ENCODE measurements at places on chromosomes 3 and 15.

DNA sequence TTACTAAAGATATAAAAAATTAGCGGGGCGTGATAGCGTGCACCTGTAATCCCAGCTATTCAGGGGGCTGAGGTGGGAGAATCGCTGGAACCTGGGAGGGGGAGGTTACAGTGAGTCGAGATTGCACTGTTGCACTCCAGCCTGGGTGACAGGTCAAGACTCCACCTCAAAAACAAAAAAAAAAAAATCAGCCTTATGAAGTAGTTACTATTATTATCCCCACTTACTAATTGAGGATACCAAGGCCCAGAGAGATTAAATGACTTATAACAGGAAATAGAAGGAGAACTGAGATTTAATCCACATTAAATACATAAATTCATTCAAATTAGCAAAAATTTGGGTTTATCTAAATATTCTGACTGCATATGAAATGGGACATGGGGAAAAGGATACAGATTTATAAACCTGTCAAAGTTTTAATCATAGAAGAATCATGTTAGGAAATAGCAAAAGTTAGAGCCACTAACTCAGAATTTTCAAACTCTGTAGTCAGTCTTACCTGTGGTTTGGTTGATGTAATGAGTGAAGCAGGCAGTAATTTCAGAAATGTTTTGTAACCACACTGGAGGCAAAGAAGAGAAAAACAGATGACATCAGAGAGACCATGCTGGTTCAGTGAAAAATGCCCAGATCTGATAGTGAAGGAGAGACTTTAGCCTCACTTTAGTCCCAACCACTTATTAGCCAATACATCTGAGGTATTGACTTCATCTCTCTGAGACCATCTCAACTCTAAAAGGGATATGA, 25.0 kb upstream of the ACAP2 start:
- DNase-seq: no peak

DNA sequence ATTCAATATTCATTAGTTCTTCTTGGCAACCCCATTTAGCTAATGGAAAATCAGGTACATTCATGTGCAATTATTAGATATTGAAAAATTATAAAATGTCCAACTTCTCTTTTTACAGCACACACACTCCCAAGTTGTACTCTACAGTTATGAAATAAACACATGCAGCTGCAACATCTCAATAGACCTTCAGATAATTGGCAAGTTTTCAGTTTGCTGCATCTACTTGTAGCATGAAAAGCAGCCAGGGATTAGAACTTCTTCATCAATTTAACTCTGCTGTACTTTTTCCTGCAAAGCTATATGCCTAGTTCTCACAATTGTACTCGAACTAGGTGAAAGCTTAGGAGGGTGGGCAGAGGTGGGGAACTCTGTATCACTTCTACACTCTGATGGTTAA, 46.6 kb upstream of the FHIT start:
- DNase-seq: no peak

DNA sequence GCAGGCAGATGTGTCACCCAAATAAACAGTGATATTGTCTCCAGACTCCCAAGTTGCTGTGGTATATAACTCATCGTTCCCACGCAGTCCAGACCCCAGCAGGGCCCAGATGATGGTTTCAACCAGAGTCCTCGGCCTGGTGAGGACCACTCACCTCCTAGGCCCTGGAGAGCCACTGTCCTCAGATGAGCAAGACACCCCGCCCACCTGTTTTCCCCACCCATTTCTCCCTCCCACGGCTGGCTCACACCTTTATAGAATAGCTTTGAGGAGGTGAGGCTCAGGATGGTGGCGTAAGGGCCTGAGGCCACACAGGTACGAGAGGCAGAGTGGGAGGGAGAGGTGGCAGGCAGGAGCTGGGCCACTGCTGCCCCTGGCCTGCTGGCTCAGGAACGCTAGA, 7.5 kb downstream of the MESP1 start:
- no peak for DNase-seq

- no peak for DNase-seq
Measured at GRCh38 chr15:72784456-72784876, 908 bp upstream of the ADPGK start.

DNA sequence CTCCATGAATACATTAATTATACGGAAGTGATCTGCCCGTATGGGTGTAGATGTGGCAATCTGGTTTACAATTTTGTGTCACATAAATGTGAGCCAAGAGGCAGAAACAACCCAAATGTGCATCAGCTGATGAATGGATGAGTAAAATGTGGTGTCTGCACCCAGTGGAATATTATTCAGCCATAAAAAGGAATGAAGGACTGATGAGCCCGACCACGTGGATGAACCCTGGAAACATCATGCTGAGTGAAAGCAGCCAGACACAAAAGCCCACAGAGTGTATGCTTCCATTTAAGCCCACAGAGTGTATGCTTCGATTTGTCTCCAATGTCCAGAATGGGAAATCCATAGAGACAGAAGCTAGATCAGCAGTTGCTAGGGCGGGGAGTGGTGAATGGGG, 27.6 kb upstream of the FBLN2 start:
- no peak for DNase-seq

- DNase-seq: no peak
Measured at GRCh38 chr15:55183679-55184078, 13.1 kb downstream of the RSL24D1 start.

DNA sequence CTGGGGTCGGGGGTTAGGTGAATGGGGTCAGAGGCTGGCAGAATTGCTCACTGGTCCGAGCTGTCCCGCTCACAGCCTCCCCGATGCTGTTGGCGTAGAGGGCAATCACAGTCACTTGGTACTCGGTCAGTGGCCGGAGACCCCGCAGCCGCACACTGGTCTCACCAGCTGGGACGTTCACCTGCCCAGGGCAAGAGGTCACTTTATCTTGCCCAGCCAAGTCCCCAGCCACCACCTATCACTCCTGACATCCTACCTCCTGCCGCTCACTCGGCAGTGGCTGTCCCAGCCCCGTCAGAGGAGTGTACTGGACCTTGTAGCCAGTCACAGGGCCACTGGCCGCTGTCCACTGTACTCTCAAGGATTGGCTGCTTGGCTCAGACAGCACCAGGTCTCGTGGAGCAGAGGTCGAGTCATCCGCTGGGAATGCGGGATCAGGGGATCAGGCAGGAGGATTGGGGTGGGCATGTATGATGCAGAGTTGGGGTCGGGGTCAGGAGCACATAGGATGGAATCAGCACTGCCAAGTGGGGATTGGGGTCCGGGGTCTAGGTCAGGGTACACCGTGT, 2.5 kb downstream of the COL7A1 start:
- DNase-seq: no peak

DNA sequence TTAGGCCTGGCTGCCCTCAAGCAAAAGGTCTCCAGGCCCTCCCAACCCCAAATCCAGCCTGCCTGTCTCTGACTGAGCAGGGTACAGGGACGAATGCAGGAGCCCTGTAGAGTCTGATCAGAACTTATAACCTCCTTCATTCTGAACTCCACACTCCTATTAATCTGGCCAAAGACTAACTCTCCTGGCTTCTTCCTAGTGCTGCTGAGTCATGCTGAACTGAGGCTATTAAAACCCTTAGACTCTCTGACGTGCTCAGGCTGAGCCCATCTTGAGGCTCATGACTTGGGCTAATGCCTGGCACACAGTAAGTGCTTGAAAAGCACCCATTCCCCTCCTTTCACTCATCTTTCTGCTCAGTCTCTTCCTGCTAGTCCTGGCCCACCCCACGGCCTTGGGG, 81.9 kb downstream of the NUP210 start:
- no peak for DNase-seq

- no peak for DNase-seq
Measured at GRCh38 chr3:195544230-195544536, 1.1 kb upstream of the PPP1R2 start.

- DNase-seq: no peak
Measured at GRCh38 chr3:53077476-53078220, 31.8 kb upstream of the SFMBT1 start.

GRCh38 chr3:158847452-158847821, 45.6 kb downstream of the MFSD1 start:
- no peak for DNase-seq

DNA sequence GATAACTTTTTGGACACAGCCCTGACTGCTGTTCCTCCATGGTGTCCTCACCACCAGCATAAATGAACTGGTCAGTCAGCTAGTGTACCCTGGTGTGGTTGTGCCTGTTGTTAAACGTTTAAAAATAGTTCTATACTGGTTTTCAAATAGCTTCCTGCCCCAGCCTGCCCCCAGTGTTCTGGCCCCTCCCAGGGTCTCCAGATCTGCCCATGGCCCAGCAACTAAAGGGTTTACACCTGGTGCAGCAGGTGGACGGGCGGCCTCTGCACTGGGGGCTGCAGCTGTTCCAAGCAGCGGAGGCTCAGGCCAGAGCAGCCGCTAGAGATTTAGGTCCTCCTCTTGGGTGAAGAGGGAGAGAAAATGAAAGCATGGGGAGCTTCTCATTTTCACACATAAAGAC, 6.1 kb upstream of the NR2E3 start:
- DNase-seq: no peak

DNA sequence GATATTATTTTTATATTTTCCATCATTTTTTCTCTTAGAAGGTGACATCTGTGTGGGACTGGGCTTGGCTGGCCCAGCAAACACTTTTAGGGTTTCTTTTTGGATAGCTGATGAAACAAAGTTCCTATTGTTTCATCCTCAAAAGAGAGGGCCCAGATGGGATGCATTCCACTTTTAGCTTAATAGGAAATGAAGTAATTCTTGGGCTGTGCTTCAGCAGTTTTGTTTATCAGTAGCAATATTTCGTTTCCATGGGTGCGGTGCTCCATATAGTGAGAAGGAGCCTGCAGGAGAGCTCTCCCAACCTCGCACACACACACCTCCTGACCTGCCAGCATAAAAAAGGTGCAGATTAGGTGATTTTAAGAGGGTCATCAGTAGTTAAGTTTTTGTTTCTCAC, 147.5 kb downstream of the AKAP13 start:
- no peak for DNase-seq

- DNase-seq: no peak
Measured at GRCh38 chr3:37824954-37825328, 36.7 kb upstream of the CTDSPL start.

DNA sequence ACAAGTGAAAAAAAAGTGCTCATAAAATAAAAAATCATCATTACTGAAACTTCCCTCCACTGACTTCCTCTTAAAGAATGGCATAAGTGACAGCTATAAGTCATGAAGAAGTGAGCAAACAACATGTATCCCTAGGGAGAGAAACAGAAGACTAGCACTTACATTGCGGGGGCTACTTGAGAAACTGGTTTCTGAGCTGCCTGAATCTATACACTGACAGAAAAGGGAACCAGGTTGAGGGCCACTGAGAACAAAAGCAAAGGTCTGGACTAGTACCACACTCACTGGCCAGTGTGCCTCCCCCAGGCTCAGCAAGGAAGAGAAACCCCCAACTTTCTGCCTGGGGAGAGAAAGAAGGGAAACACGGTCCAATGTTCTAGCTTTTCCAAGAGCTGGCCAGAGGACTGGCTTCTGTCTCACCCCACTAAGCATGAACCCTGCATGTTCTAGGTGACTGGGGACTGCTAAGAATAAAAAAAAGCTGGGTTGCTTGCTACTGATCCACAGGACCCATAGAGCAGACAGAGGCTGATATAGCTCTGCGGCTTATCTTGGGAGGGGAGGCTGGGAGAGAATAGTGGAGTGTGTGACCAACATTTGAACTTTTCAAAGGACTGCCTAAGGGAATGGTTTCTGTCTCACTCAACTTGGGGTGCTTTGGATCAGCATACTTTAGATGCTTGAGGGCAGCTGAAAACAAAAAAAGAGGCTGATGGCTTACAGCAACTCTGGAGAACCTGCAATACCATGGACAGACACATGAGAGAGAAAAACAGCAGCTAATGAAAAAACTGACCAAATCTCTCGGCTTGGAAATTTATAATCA, 8.1 kb downstream of the RAD18 start:
- no peak for DNase-seq

DNA sequence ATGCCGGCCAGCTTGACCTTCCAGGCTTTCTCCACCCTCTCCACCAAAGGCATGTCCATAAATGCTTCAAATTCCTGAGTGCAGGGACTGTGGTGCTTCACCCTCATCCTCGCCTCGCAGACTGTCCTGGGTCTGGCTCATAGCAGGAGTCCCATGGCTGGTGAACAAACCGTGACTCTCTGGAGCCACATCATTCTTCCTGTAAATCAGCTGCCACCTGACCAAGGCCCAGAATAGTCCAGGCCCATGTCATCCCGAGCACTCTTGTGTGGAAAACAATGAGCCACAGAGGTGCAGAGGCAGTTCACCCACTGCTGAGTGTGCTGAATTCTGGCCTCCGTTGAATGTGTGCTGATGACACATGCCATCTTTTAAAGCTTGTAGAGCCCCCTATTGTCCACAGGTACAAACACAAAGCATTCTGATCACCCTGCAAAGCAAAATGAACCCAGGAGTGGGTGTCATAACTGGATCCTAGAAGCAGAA, 68.6 kb downstream of the ABHD5 start:
- no peak for DNase-seq

DNA sequence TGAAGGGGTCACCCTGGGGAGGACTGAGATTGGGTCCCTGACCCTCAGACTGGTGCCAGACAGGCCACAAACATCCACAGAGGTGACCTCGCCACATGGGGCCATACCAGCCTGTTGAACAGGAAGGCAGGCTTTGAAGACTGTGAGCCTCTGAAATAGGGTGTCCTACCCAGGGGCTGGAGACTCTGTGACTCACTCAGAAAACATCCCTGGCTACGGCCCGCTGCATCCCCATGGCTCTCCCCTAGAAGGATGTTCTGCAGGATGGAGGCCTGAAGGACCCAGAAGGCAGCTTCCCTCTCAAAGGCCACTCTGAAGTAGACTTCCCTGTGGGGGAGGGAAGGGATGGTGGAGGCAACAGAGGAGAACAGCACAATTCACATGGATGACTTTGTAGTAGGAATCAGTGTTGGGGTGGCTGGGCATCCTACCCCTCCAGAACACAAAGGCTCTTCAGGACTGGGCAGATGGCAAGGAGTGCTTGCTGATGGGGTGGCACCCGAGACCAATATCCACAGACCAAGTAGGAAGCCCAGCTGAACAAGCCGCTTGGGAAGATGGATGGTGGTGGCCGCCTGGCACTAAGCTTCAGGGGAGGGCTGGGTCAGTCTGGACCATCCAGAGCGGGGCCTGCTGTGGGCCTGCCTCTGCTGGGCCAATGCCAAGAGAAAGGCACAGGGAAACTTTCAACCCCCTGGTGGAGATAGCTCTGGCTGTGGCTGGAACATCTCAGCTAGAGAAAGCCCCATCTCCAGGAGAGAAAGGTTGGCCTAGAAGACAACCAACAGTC, 37.6 kb upstream of the DUSP7 start:
- DNase-seq: no peak

- no peak for DNase-seq
Measured at GRCh38 chr3:42071904-42072812, 19.0 kb upstream of the TRAK1 start.

GRCh38 chr3:158696618-158697017, 24.2 kb upstream of the LXN start:
- DNase-seq: no peak

DNA sequence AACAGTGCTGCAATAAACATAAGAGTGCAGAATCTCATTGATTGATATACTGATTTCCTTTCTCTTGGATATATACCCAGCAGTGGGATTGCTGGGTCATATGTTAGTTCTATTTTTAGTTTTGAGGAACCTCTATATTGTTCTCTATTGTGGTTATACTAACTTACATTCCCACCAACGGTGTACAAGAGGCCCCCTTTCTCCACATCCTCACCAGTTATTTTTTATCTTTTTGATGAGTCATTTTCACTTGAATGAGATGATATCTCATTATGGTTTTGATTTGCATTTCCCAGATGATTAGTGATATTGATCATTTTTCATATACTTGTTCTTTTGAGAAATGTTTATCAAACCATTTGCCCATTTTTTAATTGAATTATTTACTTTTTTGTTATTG, 12.4 kb upstream of the IREB2 start:
- DNase-seq: no peak

- no peak for DNase-seq
Measured at GRCh38 chr15:74409225-74409624, 24.5 kb downstream of the SEMA7A start.
